ENCODE measurements at places on chromosomes 4 and X.

GRCh38 chr4:148793221-148793620 is 351.0 kb upstream of the NR3C2 start:
- DNase-seq: no peak

DNA sequence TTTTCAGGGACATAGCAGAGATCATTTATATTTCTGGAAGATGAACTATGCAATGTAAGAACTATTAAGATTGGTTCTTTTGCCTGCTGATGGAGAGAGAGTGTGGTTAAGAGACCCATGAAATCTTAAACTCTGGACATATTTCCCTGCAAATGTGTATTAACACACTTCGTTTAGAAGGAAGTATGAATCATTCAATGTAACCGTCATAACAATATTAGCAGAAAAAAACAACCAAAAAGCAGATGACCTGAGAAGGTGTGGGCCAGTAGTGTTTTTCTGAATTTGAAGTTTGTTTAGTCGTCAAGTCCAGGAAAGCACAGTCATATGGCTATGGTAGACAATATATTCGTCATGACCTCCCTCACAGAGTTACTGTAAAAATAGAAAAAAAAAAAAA is 2.5 kb upstream of the TMPRSS11D start:
- DNase-seq: no peak

- no peak for DNase-seq
These were observed 27.3 kb upstream of the KIAA0232 start for GRCh38 chr4:6755088-6755753.

DNA sequence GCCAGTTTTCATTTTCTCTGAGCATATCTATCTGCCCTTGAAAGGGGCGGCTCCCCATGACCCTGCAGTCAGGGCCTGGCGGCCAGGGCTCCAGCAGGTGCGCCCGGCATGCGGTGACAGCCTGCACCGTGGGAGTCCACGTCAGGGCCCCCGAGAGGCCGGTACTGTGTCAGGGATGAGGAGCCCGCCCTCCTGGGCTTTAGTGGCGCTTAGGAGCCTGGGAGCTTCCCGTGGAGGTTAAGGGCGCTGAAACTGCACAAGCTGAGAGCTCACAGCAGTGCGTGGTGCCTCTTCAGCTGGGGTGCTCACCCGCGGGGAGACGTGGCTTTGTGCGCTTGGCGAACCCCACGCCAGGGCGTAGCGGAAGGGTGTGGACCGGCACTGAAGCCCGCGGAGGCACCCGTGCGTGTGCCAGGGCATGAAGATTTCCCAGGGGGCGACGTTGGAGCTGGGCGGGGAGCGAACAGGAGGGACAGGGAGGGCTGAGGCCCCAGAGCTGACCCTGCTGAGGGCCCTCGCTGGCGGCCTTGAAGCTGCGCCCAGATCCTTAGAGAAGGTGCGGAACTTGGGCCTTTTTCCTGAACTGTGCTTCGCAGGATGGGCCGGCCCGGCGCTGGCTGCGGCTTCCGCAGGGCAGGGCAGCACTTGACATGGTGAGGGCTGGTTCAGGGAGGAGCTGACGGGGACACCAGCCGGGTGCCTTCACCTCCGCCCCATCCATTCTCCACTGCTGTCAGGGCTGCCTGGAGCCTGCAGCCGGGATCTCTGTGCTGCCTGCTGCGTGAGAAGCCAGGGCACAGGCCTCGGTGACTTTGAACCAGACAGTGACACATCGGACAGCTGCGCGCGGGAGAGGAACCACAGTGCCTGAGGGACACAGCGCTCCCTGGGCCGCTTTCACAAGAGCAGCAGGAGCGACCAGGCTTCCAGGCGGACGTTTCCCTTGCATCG is 32.9 kb downstream of the HTT-AS start:
- DNase-seq: no peak

DNA sequence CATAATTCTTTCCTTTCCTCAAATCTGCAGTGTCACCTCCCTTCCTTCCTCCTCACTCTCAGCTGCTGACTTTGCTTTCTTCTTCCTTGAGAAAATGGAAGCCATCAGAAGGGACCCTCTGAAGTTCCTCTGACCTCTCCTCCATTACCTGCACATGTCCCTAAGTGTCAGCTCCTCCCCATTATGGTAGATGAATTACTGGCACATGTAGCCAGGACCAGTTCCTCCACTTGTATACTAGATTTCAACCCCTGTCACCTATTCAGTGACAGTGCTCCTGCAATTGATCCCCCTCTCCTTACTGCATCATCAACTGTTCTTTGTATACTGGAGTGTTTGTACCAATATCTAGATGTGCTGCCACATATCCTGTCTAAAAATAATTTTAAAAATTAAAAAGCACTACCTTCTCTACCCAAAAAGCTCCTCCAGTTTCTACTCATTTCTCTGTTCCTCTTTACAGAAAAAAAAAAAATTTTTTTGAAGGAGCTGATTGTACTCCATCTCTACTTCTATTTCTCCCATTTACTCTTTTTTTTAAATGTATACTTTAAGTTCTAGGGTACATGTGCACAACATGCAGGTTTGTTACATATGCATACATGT is 78.6 kb downstream of the CLCN5 start:
- no peak for DNase-seq

DNA sequence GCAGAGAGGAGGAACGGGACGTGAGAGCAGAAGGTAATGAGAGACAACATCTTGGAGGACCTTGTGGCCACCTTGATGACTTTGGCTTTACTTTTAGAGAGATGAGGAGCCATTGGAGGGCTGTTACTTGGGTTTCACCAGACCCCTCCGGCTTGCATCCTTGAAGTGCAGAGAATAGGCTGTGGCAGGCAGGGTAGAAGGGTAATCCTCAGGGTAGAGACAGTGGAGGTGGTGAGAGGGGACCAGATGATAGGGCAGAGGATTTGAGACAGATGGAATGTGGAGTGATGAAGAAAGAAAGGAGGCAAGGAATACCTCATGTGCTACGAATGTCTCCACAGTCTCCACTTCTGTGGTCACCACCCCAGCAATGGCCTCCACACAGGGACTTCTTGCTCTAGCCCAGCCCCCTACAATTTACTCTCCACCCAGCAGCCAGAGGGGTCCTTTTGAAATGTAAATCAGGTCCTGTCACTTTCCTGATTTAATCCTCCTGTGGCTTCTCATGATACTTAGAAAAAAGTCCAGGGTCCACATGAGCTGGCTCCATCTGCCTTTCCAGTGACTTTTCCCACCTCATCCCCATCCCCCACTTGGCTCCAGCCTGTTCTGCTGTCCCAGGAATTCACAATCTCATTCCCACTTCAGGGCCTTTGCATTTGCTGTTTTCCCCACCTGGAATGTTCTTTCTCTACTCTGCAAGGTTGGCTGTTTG is 115.0 kb downstream of the PJA1 start:
- DNase-seq: no peak

DNA sequence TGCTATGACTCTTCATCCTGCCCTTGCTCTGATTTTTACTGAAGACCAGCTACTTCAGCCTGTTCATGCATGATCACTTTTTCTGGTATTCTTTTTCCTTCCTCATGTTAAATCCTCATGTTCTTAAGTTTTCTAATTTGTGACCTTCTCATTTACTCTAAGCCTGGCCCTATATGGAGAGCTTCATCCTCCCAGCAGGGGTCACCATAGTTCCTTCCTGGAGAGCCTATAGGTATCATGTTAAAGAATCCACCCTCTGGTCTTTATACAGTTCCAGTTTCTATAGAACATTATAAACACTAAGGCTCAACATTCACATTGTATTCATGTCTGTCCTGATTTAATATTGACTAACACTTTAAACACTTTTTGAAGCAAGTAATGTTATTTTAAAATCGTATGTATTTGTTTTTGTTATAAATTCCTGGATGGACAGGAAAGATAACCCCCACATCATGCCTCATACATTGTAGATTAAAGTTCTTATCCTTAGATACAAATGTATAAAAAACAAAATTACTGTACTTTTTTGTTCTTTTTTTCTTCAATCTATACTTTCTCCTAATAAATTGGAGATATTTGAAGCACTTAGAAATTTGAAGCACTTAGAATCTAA is 53.8 kb upstream of the OTUD4 start:
- DNase-seq: no peak

- DNase-seq: no peak
These were observed 89.2 kb upstream of the SH3RF1 start for GRCh38 chr4:169359961-169360360.

Data from type B pancreatic cell (in vitro differentiated cells).